AG09319 (cell line): ENCODE measurements at places on chromosomes 16 and 17.

GRCh38 chr16:78990309-78990701, 610.2 kb downstream of the MAF start:
- no peak for DNase-seq

GRCh38 chr17:58330997-58331814, 2.6 kb upstream of the TSPOAP1 start:
- no peak for DNase-seq

DNA sequence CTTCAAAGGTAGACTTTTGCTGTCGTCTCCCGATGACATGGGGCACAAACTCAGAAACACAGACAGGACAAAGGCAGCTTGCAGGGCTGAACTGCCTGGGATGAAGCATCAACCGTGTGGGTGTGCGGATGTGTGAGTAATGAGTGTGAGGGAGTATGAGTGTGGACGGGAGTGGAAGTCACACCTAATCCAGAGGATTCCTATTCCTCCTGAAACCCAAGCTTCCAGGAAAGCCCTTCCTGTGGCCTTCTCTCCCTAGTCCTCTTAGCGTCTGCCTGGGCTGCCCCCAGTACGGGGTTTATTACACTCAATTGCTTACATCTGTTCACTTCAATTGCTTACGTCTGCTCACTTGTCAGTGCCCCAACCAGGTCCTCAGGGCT, 2.3 kb upstream of the IL4R start:
- DNase-seq, result no peak

DNA sequence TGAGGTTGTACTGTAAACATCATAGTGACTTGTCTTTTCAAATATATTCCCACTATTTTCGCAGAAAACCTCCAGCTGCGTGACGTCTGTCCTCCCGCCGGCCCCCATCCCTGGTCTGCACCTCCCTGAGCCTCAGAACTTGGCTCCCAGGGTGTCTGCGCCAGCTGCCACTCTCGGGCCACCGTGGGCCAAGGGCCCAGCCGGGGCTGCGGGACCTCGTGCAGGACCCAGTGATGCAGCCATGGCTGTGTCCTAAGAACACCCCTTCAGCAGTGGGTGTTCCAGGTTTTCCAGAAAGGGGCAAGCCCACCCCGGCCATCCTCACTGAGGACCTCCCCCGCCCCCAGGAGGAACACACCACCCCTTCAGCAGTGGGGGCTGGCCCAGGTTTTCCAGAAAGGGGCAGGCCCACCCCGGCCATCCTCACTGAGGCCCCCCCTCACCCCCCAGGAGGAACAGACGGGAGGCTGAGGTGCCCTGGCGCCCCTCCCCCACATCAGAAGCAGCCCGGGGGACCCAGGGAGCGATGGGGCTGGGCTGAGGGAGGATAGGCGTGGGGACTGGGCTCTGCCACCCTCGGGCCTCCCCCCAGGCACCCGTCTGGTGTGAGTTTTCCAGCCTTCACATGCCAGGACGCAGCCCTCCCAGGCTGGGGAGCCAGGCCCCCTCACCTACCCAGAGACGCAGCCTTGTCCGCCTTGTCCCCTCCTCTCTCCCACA, 12.2 kb upstream of the ZFPM1 start:
- no peak for DNase-seq

GRCh38 chr16:21081329-21081728, 69.3 kb downstream of the DNAH3 start:
- DNase-seq, result no peak

- DNase-seq, result no peak
Measured at GRCh38 chr16:51816929-51817328, 665.9 kb upstream of the SALL1 start.

DNA sequence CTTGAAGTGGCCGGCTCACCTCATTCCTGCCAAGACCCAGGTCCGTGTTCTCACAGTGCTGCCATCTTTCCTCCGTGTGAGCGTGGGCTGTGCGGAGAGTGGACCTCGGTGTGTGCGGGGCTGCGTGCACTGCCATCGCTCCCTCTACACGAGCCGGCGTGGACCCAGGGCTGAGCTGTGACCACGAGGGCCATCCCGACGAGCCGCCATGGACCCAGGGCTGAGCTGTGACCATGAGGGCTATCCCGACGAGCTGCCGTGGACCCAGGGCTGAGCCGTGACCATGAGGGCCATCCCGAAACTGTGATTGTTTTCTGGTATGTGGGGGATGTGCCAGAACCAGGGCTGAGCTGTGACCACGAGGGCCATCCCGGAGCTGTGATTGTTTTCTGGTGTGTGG, 8.9 kb upstream of the MVD start:
- DNase-seq, result no peak

DNA sequence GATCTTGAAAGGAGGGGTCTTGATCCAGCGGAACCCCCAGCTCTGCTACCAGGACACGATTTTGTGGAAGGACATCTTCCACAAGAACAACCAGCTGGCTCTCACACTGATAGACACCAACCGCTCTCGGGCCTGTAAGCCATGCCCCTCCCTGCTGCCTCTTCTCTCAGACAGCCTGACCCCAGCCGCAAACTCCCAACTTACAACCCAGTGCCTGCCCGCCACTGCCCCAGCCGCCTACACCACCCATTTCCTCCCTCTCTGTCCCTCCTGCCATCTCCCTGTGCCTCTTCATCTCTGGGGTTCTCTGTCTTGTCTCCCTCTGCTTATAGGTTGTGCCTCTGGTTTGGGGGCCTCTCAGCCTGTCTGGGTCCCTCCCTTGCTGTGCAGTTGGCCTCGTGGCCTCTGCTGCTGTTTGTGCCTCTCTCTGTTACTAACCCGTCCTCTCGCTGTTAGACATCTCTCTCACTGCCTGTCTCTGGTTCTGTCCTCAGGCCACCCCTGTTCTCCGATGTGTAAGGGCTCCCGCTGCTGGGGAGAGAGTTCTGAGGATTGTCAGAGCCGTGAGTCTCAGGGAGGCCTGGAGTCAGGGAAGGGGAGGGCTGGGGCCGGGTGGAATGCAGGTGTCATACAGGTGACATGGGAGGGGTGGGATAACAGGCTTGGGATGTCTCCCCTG, 9.6 kb downstream of the ERBB2 start:
- DNase-seq, result no peak

- peak; percentile 45 for DNase-seq
Measured at GRCh38 chr16:48617711-48618148, 7.8 kb upstream of the N4BP1 start.

DNA sequence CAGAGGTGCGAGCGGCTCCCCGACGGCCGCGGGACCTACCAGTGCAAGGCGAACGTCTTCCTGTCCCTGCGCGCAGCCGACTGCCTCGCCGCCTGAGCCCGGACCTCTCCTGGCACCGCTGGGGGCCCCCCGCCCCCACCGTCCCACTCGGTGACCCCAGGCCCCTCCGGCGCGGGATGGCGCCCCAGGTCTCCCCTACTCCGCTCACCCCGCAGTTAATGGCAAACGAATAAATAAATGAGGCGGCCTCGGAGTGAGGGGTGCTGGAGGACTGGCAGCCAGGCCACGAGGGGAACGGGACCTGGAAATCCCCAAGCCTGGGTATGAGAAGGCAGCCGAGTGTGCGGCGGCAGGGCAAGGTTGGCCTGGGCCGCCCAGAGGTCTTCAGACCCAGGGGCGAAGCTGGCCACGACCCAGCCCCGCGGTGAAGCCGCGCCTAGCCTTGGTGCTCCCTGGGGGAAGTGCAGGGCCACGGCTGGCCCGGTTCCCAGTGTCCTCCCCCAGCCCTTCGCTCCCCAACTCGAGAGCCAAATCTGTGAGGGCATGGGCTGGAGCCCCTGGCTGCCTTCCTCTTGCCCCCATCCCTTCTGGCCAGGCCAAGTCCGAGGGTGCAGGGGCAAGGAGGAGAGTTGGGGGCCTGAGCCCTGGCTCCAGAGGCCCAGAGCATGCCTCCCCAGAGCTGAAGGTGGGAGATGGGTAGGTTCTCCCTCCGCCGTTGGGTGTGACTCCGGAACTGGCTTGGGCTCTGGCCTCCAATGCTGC, 796 bp downstream of the NPB start:
- no peak for DNase-seq

DNA sequence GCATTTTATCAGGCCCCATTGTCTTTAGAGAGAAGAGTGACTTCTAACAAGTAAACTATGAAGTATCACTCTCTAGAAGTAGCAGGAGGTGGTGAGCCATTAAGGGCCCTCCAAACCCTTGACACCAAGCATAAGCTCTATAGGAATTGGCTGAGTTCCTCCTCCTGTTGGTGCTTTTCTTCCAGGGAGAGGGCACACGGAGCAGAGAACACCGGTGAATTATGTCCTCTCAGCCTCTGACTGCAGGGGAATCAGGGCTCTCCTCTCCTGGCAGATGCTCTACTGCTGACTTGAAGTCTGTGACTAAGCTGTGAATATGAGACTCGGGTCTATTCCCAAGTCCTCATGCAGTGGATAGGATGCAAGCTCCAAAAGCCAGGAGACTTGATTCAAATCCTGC, 32.3 kb downstream of the CHD9 start:
- no peak for DNase-seq

- DNase-seq, result peak; percentile 62
Measured at GRCh38 chr16:70778901-70779309, 22.1 kb downstream of the VAC14 start.

- no peak for DNase-seq
Measured at GRCh38 chr16:337975-338575, 14.4 kb downstream of the AXIN1 start.

DNA sequence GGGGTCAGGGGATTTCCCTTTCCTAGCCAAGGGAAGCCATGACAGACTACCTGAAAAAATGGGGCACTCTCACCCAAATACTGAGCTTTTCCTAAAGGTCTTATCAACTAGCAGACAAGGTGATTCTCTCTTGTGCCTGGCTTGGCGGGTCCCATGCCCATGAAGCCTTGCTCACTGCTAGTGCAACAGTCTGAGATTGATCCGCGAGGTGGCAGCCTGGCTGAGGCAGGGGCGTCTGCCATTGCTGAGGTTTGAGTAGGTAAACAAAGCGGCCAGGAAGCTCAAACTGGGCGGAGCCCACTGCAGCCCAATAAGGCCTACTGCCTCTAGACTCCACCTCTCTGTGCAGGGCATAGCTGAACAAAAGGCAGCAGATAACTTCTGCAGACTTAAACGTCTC, 152.6 kb upstream of the PMFBP1 start:
- DNase-seq, result no peak

DNA sequence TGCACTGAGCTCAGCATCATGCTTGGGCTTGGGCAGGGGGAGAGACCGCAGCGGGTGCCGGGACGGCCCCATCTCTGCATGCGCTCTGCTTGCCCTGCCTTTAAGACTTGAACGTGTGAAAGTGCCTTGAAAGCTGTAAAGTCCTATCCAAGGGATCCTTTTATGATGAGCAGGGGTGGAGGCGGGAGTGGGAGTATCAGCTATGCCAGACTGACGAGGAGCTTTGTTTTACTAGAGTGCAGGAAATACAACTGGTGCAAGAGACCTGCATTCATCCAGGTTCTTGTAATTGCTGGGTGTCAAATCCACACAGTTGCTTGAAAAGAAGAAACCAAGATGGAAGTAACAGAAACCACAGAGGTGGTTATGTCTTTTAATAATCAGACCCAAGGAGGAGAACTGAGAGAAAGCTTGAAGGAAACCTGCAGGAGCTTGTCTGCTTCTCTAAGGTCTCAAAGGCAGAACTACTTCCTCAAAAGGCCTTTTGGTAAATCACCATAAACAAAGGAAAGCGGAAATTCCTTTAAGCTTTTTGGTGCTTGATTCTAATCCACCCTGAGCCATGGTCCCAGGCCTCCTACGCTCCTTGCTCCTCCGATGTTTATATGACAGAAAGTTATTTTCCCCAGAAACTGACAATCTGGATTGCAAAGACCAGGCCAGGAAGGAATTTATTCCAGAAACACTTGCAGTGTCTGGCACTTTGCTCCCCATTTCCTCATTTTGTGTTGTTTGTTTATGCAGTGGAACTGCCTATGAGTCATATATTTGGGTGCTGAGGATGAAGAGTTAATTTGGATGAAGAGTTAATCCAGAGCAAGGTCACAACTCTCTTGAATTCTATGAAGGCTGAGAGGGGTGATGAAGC, 51.3 kb upstream of the FBXO47 start:
- no peak for DNase-seq

DNA sequence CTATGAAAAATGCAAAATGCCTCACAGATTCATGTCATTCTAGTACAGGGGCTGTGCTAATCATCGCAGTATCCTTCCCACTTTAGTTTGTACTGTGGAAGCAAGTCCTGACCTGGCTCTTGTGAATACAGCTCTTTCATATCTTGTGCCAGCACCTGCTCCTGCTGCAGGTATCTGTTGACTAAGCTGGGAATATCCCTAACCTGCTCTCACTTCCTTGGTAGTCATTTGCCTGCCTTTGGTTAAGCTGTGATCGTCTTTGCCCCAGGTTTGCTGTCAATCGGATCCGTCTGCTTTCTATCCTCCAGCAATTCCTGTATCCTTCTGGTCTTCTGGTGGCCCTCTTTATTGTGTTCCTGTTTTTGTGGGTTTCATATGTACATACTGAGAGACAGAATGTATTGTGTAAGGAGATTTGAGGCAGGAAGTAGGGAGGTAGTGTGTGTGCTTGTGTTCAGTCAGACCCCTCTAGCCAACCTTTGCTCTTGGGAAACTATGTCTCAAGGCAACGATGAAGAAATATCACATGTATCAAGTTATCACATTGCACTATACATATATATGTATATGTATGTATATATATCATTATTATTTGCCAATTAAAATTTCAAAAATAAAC, 7.7 kb upstream of the GINS3 start:
- no peak for DNase-seq
